ENCODE measurements at places on chromosomes 4 and X.

GRCh38 chrX:22032084-22032483 lies at the start of gene PHEX:
PHEX (plus strand) TSS chrX:22032325; CDS start chrX:22033006, 681 bp downstream.
- DNase-seq = no peak

DNA sequence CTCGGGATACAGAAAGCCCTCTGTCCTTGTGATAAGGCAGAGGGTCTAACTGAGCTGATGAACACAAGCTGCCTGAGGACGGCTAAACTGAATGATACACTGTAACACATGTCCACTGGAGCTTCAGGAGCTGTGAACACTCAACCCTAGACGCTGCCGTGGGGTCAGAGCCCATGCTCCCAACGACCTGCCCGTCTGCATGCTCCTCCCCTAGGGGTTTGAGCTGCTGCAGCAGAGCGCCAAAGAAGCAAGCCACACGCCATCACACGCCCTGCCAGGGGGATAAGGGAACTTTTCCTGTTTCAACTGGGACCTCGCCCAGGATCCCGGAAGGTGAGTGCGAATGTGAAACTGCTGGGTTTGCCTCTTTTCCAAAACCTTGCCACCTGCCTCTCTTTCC lies 361.8 kb downstream of the FAT4 start:
- DNase-seq = no peak

DNA sequence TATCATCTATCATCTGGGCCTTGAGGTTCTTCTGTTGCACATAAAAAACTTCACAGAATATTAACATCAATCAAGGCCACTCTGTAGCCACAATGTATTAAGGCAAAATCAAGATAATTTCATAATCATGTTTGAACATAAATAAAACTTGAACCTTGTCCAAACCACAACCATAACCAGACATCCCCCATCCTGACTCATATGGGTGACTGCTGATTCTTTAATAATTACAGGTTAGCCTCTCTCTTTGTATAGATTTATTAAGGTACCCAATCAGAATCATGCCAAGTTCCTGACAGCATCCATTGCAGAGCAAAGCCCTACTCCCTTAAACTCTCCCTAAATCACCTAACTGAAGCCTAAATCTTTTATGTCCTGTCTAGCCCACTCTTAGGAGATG lies 16.7 kb upstream of the AREG start:
- DNase-seq = no peak

GRCh38 chrX:118980761-118981160 lies 6.3 kb downstream of the LONRF3 start:
- no peak for DNase-seq

- no peak for DNase-seq
These were observed 131.9 kb downstream of the ANXA5 start for GRCh38 chr4:121564840-121565375.

DNA sequence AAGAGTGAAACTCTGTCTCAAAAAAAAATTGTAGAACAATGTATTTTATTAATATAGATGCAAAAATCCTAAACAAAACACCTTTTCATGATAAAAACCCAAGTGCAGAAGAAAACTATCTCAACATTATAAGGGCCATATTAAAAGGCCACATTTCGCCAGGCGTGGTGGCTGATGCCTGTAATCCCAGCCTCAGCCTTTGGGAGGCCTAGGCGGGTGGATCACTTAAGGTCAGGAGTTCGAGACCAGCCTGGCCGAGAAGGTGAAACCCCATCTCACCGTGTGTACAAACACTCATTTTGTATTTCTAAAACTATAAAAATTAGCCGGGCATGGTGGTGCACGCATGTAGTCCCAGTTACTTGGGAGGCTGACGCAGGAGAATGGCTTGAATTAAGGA lies 9.9 kb upstream of the FAM193A start:
- no peak for DNase-seq

DNA sequence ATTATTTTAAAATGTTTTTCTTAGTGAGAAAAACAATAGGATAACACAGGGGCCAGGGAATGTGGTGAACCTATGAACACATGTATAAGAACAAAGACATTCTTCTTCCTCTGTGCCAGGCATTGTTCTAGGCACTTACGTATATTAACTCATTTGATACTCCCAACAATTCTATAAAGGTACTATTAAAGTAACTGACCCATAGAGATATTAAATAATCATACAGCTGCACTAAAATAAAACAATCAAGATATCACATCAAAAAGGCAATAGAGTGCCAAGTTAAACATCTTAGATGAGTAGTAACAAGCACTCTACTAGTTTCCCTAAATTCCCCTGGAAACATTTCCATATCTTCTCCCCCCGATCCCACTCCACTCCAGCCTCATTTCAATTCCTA lies 33.4 kb downstream of the SLC39A8 start:
- no peak for DNase-seq

DNA sequence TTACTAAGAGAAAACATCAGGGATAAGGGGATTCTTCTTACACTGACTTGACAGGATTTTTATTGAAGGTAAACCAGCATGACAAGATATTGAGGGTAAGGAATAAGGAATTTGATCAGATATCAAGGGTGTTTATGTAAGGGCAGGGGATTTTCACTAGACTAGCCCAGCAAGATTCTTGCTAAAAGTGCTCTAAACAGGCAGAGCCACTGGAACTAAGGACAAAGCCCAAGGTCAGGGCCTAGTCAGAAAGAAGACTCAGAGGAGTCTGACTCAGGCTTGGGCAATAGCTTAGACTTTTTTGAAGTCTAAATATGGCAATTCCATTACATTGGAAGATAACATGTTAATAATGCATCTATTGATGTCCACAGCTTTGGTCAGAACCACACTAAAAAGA lies 6.5 kb upstream of the GLRA3 start:
- DNase-seq = no peak

GRCh38 chrX:41142130-41142910 lies 57.1 kb downstream of the USP9X start:
- no peak for DNase-seq

GRCh38 chr4:8341691-8342090 lies 72.1 kb downstream of the HTRA3 start:
- no peak for DNase-seq

Data from suppressor macrophage (primary cell).